Suprapubic skin (tissue), 4 donors: ENCODE measurements at places on chromosomes 12 and 14.
A peak's percentile ranks its signal among the peaks of the same experiment; 100 is the strongest.

GRCh38 chr12:18148961-18149360 lies 59.0 kb upstream of the RERGL start:
- DNase-seq = no peak

GRCh38 chr12:81083906-81084513 lies 6.1 kb downstream of the ACSS3 start:
- DNase-seq = no peak

GRCh38 chr12:89529738-89530137 lies 3.9 kb upstream of the POC1B start:
- no peak for DNase-seq

- DNase-seq = peak; percentile 74
Measured at GRCh38 chr12:67430708-67431335, 161.7 kb downstream of the CAND1 start.

DNA sequence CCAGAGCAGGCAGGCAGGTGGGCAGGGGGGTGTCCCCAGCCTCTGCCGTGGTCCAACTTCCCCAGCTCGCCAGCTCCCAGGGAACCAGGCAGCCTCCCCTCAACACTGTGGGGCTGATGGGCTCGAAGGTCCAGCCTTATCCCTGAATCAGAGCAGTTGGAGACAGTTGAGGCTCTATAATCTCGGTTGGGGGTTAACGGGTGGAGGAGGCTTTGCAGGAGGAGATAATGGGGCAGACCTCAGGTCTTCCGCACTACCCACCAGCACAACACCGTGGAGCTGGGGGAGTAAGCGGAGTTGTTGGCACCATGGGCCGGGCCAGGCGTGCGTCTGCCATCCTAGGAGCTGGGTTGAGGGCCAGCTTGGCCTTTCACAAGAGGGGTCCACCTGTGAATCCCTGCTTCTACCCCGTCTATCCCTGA lies 13.9 kb upstream of the HDAC7 start:
- DNase-seq = no peak

DNA sequence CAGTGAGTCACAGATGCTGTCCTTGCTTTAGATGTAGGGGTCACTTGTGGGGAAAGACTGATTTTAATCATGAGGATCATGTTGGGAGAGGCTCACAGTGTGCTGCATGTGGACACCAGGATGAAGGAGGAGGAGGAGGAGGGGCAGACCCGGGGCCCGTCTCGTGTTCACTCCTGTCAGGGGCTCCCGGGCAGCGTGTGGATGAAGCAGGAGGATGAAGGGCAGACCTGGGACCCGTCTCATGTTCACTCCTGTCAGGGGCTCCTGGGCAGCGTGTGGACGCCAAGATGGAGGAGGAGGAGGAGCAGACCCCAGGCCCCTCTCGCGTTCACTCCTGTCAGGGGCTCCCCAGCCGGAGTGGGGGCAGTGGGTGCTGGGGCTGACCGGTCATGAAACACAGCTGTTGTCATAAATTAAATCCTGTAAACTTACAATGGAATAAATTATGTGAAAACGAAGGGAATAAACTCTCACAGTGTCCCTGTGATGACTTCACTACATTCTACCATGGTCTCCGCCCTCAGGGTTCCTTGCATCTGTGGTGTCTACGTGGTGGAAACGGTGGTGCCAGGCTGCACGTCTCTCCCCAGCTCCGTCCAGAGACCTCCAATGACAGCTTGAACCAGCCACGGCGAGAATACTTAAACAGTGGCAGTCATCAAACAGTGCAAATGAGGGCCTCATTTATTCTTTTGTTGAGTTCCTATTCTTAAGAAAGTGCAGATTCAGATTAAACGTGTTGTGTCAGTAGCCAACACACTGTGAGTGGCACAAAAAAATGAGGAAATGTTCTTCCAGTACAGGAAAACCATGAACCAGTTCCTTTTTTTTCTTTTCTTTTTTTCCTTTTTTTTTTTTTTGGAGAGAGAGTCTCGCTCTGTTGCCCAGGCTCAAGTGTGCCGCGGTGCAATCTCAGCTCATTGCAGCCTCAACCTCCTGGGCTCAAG lies 37.7 kb upstream of the SFSWAP start:
- DNase-seq = peak; percentile 70

DNA sequence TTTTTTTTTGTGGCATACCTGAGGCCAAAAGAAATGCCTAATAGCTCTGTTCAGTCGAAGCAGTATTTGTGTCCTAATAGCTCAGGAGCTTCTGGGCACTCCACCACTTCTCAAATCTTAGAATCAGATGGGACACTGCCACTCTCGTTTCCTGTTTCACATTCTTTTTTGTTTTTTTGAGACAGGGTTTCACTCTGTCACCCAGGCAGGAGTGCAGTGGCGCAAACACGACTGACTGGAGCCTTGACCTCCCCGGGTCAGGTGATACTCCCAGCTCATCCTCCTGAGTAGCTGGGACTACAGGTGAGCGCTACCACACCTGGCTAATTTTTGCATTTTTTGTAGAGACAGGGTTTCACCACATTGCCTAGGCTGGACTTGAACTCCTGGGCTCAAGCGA lies 52.7 kb downstream of the SPPL3 start:
- no peak for DNase-seq

DNA sequence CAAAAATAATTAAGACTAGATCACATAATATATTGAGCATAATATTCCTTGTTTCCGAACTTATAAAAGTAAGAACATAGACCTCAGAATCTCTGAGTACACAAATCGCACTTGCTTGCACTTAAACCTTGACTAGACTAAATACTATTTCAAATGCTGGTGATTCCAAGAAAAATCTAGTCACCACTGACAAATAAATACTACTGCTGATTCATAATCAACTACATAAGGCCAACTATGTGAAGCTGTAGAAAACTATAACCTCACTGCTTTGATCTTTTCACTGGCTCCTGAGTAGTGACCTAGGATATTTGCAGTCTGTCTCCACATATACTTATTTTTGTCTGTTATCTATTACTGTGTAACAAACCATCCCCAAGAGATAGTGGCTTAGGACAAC lies 245.4 kb downstream of the DIO2 start:
- DNase-seq = no peak

DNA sequence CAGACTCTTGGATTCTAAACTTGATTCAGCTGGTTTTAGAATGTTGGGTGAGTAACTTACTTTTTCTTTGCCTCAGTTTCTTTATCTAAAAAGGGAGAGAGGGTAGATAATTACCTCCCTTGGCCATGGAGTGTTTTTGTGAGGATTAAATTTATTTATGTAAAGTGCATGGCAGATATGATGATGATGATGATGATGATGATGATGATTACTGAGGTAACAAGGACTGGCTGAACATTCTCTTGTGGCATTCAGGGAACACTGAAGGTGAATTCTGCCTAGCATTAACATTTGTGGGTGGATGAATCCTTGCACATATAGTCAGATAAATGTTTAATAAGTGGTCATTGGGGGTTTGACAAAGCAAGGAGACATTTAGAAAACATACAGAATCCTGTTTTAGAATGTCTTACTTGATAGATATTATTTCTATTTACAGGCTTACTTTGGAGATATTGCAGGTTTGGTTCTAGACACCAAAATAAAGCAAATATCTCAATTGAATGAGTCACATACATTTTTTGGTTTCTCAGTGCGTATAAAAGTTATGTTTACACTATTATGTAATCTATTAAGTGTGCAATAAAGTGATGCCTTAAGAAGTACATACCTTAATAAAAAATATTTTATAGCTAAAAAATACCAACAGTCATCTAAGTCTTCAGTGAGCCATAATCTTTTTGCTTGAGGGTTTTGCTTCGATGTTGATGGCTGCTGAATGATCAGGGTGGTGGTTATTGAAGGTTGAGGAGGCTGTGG lies 123.2 kb downstream of the SNAPC1 start:
- no peak for DNase-seq

DNA sequence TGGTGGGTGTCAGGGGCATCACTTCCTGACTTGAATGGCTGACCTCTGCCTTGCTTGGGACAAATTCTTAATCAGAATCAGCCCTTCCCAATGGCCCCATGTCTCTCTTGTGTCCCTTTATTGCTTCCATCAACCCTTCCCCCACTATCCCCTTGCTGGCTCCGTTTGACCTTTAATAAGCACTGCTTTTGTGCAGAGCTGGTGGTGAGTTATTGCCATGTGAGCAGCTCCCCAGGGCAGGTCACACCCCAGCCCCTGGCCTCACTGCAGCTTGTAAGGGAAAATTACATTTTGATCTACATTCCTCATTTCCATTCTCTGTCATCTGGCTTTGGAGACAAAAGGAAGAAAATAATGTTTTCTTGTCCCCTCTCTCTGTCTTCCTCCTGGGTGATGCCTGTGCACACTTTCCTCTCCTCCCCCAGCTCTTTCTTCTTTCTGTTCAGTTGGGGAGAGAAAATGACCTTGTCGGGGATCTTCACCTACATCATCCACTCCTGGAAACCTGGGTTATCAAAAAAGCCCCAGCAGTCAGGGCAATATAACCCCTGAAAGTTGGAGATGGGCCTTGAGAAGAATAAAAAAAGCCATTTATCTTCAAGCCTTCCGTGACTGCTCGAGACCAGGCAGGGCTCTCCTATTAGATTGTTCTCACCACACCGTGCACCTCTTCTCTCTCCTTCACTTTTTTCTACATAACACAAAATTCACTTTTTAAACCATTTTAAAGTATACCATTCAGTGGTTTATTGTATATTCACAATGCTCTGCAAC lies 100.4 kb upstream of the SRRM4 start:
- DNase-seq = no peak

DNA sequence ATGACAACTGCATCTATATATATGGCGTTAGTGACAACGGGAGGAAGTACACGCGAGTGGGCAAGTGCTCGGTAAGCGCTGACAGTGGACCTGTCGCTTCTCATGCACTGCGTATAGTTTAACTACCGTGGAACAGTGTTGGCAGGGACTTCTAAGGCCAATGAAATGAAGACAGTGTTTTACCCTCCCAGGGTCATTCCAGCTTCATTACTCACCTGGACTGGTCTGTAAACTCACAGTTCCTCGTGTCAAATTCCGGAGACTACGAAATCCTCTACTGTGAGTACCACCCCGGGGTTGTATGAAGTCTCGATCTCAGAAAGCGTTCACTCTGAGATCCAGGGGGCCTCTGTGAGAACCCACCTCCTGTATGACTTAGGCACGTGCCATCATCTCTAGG lies 129.2 kb upstream of the EVL start:
- no peak for DNase-seq

DNA sequence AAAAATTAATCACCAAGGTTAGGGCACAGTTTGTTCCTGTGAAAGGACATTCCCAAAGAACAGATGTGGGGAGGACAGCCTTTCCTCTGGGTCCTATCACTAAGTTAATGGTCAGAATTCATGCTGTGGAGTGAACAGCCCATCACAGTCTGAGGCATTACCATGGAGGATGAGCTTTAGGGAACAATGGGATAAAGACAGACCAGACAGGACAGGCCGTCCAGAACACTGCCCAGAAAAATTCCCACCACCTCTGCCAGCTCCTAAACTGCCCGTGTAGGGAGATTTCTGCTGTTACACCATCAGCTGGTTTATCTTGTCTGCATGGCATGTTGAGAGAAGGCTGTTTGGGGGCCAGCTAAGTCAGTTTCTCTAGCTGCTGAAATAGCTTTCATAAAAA lies 49.6 kb upstream of the IFNG-AS1 start:
- DNase-seq = no peak

DNA sequence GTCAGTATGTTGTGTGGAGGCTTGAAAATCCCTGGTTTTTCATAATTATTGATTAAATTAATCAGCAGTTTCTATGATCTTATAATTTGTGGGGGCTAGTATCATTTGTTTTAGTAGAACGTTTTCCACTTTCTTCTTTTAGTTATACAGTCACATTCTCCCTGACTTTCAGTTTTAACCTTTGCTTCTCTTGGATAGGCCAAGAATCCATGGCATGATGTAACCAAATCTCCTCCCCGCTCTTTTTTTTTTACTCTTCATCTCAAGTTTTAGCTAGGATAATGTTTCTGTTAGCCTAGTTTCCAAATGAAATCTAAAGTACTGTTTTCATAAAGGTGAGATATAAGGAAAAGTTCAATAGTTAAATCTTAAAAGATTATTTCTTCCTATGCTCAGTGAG lies 106.5 kb downstream of the TMEM117 start:
- no peak for DNase-seq

DNA sequence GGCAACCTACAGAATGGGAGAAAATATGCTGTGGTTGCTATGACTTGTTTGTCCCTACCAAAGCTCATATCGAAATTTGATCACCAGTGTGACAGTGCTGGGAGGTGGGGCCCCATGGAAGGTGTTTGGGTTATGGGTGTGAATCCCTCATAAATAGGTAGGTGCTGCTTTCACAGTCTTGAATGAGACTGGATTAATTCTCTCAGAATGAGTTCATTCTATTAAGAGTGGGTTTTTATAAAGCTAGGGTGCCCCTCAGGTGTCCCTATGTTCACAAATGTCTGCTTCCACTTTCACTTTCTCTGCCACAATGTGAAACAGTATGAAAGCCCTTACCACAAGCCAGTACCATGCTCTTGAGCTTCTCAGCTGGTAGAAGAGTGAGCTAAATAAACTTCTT lies 133.5 kb downstream of the CPNE8 start:
- DNase-seq = no peak

DNA sequence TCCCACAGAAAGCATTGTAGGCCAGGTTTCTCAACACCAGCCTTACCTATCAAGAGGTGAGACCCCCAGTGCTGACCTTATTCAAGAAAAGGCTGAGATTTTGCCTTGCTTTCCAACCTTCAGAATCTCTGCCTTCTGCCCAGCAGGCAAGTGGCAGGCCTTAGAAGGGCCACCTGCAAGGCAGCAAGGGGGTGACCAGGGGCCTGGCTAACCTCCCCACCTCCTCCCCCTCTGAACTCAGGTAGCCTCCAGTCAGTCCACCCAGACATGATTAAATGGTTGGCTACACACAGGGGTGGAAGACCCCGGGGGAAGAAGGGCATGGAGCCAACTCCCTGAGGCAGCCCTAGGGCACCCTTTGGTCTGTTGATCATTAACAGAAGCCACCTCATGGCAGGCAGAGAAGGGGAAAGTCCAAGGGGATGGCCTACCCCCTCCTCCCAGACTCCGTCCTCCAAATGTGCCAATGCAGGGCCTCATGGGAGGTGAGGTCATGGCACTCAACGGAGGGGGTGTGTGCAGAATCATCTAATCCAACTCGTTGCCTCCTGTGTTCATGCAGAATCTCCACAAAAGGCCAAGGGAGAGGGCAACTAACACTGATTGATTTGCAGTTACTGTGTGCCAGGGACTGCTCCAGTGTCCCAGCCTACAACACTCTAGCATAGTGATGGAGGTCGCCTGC lies 8.5 kb downstream of the ZFP36L1 start:
- DNase-seq = peak; percentile 76

DNA sequence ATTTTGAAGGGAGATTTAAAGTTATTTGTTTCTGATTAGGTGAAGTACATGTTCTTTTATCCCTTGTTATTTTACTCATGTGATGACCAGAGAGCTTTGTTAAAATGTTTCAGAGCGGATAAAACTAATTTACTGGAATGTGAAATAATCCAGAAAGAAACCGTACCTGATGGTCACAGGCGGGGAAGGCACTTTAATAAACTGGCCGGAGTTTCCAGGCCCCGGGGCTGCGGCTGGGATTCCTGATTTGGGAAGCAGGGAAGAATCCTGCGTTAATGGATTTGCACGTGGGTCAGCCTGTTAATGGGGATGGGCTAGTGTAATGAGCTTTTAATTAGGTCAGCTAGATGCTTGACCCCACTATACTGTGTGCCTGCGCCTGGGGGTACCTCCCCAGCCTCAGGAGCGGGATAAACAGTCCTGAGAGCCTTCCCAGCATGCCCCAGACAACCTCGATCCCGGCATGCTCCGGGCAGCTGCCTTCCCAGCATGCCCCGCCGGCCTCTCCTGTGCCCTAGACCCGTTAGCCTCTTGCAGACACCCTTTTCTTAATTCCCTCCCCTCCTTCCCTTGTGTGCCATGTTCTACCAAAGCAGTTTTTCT lies 208.6 kb upstream of the CDKN3 start:
- DNase-seq = no peak

- no peak for DNase-seq
Measured at GRCh38 chr12:77861317-77861716, 30.6 kb downstream of the NAV3 start.
